Activated CD4-positive, CD25-positive, alpha-beta regulatory T cell (primary cell): ENCODE measurements at places on chromosomes 12 and 14.

- no peak for DNase-seq
These were observed 157.1 kb upstream of the NEDD1 start for GRCh38 chr12:96749999-96750398.

DNA sequence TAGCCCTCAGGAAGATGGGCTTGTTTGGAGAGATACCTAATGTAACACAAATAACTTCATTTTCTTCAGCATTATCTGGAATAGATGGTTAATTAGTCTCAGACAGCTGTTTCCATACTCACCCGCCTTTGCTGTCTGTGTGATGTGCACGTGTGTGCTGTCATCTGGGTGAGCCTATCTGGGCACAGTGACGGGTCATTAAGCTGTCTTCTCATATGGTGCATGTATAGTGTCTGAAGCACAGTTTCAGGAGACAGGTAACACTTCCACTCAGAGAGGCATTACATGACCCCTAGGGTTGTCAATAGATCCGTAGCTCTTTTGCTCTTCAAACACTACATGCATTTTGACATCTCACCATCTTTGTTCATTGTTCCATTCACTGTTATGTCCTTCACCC is 493.3 kb downstream of the APAF1 start:
- no peak for DNase-seq

- no peak for DNase-seq
These were observed 935 bp downstream of the TBC1D30 start for GRCh38 chr12:64825143-64826021.

DNA sequence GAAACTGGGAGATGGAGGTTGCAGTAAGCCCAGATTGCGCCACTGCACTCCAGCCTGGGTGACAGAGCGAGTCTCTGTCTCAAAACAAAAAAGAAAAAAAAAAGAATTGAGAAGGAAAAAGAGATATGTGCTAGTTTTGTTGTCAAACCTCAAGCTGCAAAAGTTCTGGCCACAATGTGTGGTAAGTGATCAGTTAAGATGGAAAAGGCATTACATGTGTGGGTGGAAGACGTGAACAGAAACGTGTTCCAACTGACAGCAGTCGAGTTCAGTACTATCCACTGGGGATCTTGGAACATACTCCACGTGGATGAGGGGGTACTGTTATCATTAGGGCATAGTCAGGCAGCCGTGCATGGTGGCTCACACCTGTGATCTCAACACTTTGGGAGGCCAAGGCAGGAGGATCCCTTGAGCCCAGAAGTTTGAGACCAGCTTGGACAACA is 17.3 kb downstream of the GPR68 start:
- no peak for DNase-seq

DNA sequence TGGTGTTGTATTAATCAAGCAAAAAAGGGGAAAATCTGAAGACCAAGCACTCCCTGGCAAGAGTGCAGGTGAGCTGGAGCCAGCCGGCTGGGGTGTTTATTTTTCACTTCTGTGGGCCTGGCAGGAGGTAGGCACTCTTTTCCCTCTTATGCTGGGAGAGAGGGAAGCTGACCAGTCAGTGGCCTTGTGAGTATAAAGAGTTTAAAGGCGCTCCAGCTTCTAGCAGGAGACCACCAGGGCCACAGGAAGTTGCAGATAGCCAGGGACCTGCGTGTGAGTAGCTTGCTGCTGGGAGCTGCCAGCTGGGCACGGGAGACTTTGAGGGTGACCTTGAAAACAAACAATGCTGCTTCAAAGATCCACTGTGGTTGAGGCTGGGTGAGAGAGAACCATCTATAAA is 217.4 kb upstream of the PWP1 start:
- DNase-seq: no peak

GRCh38 chr12:116878567-116879508 is 2.4 kb downstream of the HRK start:
- DNase-seq: no peak

DNA sequence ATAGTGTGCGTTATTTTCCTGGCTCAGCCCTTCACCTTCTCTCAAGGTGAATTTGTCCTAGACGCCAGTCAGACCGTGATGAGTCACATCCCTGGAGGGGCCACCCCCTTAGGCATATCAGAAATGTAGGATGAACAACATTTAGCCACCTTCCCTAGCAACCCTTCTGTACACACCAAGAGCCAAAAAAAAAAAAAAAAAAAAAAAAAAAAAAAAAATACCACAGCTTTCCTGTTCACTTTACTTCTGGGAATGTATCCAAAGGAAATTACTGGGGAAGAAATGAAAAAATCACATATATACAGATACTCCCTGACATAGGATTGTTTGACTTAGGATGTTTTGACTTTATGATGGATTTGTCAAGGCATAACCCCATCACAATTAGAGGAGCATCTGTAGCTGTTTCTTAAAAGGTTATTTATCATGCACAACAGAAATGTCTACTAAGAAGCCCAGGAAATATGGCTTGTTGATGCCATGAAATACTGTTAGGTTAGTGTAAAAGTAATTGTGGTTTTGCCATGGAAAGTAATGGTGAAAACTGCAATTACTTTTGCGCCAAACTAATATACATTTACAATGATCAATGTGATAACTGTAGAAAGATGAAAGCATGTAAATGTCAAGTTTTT is 68.2 kb upstream of the BDKRB2 start:
- no peak for DNase-seq

DNA sequence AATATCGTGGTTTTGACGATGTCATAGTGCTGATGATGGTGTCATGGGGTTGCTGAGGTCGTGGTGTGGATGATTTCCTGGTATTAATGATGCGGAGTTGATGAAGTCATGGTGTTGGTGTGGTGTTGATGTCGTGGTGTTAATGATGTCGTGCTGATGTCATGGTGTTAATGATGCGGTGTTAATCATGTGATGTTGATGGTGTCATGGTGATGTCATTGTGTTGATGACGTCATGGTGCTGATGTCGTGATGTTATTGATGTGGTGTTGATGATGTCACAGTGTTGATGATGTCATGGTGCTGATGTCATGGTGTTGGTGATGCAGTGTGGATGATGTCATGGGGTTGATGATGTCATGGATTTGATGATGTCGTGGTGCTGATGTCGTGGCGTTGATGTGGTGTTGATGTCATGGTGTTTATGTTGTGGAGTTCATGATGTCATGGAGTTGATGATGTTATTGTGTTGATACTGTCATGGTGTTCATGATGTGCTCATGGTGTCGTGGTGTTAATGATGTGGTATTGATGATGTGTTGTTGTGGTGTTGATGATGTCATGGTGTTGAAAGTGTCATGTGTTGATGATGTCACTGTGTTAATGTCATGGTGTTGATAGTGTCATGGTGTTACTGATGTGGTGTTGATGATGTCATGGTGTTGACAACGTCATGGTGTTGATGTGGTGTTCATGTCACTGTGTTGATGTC is 48.5 kb upstream of the RIMBP2 start:
- no peak for DNase-seq

DNA sequence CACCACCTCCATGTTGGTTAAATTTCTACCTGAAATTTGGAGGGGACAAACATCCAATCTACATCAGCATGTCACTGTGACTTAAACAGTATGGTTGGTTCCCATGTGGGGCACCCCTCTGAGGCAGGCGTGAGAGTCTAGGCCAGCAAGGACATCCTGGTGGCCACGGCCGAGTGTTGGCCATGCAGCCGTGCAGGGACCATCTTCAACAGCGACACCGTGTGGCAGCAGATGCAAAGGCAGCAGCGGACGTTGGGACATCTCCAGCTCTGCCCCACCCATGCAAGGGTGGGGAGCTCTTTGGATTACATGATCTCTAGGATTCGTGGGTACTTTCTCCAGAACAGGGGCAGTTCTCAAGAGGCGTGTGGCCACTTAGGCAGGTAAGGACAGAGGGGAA is 49.8 kb downstream of the NOC4L start:
- no peak for DNase-seq

- no peak for DNase-seq
These were observed 33.9 kb downstream of the RDH12 start for GRCh38 chr14:67735336-67736147.

- DNase-seq: no peak
These were observed 92.6 kb upstream of the HIF1A start for GRCh38 chr14:61602733-61603077.

DNA sequence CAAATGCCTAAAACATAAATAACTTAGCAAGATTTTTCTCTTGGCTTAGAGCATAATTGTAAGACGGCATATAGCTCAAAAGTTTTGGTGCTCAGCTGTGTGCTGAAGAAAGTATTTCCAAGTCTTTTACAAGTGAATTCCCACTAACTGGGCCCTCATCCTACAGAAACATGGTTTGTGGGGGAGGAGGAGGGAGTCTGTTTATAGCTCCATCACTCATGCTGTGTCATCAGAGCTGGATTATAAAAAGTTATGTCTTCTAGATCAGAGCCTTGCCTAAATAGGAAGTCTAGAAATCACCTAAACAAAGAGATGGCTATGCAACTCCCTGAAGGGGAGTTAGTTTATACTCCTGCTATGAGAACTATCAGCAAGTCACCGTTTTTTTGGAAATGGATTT is 65.9 kb upstream of the OTOGL start:
- DNase-seq: no peak

DNA sequence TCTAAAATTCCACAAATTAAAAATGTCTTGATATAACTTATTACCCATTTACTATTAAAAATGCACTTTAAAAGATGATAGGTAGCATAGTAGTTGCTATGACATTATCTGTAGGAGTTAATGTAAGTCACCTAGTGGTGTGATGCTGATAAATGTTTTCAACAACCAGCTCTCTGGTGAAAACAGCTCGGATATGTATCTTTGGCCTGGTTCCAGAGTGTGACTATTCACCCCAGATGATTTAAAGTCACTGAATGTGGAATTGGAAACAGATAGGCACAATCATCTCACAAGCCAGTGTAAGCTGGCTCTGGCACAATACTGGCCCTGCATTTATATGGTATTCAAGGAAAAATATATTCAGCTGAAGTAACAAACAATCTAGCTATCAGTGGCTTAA is 9.2 kb upstream of the CCDC196 start:
- DNase-seq: no peak

DNA sequence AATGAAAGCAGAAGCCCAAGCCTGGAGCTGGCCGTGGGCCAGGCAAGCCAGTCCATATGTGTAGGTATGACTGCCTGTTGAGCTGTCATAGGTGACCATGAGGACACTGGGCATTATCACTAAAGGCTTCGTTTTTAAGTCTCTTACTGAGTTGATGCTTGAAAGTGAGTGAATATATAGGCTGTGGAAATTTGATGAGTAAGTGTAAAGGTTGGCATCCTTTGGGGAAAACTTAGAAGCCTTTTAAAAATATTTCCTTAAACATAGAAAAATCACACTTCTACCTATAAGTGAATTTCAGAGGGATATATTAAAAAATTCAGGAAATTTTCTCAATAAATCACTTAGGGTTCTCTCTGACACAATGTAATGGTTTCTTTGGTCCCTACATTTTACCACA is 396.5 kb downstream of the FOXG1 start:
- no peak for DNase-seq

DNA sequence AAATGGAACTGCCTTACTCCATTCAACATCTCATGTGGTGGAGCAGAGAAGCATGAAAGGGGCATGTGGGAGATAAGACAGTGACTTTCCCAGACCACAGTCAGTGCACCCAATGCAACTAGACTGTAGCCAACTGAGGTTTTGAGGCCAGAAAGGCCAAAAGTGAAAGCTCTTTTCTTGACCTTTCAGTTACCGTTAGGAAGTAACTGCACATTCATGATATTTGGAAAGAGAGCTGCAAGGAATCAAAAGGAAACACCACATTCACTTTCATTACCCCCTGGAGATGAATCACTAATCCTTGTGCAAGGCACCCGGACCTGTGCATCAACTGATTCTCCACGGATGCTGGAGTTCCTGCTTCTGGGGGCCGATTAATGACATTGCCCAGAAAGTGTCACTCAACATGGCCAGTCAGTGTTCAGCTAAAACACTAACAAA is 72.9 kb upstream of the ELK3 start:
- no peak for DNase-seq

- DNase-seq: no peak
These were observed 11.5 kb downstream of the UBC start for GRCh38 chr12:124902916-124903315.

- DNase-seq: no peak
These were observed 237.0 kb upstream of the TBX3 start for GRCh38 chr12:114920771-114921554.

- DNase-seq: no peak
These were observed 255.3 kb downstream of the BMP4 start for GRCh38 chr14:53701108-53701875.

GRCh38 chr12:75979181-75979580 is 52.4 kb downstream of the PHLDA1 start:
- no peak for DNase-seq

DNA sequence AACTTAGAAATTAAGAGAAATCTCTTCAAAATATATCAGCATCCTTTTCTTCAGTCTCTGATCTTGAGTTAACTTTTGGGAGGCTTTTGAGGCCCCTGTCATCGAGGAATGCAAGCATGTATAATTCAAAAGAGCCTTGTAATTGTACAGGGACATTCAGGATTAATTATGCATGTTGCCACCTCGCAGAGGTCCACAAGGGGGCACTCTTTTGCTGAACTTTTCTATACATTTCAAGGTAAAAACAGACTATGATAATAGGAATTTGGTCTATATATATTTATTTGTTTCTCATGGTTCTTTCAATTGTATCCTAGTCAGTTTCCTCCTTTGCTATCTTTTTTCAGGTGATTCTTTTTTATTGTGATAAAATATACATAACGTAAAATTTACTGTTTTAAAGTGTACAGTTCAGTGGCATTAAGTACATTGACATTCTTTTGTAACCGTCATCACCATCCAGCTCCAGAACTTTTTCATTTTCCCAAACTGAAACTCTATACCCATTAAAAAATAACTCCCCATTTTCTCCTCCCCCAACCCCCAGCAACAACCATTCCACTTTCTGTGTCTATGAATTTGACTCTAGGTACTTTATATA is 47.0 kb upstream of the SLC2A13 start:
- no peak for DNase-seq

GRCh38 chr14:74723134-74723533 is 10.2 kb downstream of the FCF1 start:
- no peak for DNase-seq

GRCh38 chr14:91753501-91754128 is 21.7 kb upstream of the CATSPERB start:
- DNase-seq: no peak

DNA sequence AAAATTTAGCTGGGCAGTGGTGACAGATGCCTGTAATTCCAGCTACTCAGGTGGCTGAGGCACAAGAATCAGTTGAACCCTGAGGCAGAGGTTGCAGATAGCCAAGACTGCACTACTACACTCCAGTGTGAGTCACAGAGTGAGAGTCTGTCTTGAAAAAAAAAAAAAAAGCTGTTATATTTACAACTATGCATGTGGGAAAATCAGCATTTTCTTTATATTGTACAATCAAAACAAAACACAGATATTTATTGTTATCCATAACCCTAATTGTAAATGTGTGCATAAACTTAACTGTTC is 12.5 kb downstream of the C1R start:
- no peak for DNase-seq

DNA sequence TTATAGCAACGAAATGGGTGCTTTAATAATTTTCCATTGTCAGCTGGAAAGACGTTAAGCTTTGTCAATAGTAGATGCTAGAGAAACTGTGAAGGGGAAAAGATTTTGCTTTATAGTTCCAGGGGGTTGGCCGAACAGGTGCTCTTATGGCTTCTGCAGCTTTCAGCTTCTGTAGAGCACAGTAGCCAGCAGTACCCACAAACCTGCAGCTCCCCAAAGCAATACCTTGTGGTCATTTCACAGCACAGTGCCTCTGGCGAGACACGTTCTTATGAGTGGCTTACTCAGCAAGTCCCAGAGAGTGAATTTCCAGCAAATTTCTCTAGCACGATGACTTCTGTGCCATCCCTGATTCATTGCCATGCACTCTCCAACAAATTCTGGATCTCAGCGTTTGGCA is 416.3 kb upstream of the ATP2B1 start:
- no peak for DNase-seq
